ENCODE measurements at places on chromosomes 13 and 19. TPM values are rescaled to one million over a fixed set of nuclear protein-coding genes. Genes with fewer than 3 reads are reported as not detected.

- DNase-seq: no peak
Observed at GRCh38 chr13:27359199-27359821, 65.1 kb upstream of the GTF3A start.

DNA sequence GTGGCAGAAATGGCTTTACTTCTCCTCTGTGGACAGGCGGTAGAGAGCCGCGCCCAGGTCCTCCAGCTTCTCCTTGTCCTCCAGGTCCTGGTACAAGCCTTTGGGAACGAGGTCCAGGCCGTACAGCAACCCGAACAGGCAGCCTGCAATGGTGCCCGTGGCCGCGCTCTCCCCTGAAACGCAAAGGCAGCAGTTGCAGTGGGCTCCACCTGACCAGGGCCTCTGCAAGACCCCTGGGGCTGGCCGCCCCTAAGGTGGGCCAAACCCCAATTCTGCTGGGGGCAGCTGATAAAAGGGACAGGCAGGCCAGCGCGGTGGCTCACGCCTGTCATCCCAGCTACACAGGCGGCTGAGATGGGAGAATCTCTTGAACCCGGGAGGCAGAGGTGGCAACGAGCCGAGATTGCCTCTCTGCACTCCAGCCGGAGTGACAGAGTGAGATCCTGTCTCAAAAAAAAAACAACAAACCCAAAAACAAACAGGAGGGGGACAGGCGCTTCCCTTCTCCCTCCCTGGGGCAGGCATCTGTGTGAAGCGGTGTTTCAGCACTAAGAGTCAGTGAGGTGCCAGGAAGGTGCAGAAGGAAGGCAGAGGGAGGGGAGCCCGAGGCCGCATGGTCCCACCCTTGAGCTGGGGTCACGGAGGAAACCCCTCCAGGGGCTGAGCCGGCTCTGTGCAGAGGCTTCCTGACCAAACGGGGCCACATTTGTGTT is 30.3 kb downstream of the ADPRHL1 start:
- DNase-seq: no peak

DNA sequence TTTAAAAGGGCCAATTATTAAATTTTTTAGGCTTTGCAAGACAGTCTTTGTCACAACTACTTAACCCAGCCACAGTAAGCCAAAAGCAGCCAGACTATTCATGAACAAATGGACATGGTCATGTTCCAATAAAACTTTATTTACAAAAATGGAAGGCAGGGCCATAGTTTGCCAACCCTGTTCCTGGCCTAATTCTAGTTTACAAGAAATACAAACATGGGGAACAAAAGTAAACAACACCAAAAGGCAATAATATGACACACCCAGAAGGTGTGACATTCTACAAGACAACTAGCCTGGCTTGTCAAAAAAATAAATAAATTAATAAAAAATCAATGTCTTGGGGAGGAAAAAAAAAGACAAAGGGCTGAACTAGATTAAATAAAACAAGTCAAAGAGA is 24.8 kb upstream of the CCNP start:
- no peak for DNase-seq

ZNF865 gene
- total RNA-seq: 15.0 TPM

DNA sequence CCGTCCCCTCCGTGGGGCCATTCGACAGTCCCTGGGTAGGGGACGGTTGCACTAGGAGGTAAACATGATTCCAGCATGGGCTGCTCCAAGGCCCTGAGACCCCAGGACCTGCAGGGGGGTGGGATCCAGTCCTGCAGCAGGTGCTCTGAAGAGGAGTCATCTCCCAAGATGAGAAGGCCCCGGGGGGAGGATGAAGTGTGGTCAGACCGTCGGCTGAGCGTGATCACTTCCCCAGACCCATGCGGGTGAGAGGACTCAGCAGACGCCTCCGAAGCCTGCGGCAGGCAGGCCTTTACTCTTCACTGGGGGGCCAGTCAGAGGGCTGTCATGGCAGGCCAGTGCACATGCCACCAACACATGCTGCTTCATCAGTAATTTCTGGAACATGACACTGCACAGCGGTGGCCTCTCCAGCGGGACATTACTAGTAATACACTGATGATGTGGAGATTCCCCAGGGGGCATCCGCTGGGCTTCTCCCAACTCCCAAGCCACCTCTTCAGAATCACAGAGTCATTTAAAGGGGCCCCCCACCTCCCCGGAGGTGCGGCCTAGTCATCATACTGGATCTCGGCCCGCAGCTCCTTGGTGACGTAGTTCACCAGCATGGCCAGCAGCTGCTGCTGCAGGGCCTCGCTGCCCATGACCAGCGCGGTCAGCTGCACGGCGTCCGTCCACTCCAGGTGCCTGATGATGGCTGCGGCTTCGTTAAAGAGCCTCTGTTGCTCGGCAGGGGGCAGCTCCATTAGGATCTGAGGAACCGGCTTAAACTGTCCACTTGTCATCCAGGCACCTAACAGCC is 12.7 kb downstream of the C19orf12 start:
- DNase-seq: no peak

DNA sequence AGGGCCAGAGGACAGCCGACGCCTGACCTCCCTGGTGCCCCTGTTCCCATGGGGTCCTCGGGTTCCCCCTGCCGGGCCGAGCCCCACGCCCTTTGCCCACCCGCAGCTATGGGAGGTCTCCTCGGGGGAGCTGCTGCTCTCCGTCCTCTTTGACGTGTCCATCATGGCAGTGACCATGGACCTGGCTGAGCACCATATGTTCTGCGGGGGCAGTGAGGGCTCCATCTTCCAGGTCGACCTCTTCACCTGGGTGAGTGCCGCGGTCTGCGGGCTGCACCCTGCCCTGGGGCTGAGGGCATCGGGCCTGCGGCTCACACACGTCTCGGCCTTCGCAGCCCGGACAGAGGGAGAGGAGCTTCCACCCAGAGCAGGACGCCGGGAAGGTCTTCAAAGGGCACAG is 6.6 kb downstream of the WDR18 start:
- no peak for DNase-seq

GRCh38 chr13:110699148-110700145 is 6.5 kb downstream of the CARS2 start:
- no peak for DNase-seq

Measured in astrocyte (in vitro differentiated cells and primary cell).